Daoy (cell line): ENCODE measurements at places on chromosomes 6 and 20. TPM values are rescaled to one million over a fixed set of nuclear protein-coding genes. Genes with fewer than 3 reads are reported as not detected.
A peak's percentile ranks its signal among the peaks of the same experiment; 100 is the strongest.

- DNase-seq = no peak
These were observed 99.5 kb downstream of the PRDM1 start for GRCh38 chr6:106185615-106186014.

GRCh38 chr6:55937261-55937947, 62.0 kb upstream of the BMP5 start:
- no peak for DNase-seq

- no peak for DNase-seq
These were observed 201.5 kb downstream of the DTNBP1 start for GRCh38 chr6:15461127-15461944.

DNA sequence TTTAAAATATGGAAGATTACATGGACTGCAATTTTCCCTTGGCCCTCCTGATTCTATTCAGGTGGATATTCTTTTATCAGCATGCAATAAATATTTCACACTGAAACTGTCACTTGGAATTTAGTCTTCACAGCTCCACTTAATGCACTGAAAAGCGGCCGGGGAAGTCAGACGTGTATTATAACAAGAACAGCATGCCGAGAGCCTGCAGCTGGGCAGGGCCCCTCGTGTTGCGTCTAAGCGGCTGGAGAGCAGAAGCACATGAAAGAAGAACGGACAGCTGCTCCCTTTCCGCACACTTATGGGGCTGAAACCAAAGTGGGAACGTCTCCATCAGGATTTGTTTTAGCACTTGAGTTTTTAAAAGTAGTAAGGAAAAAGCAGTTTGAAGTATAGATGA, 57.2 kb downstream of the LYRM4 start:
- no peak for DNase-seq

- DNase-seq = no peak
These were observed 9.3 kb downstream of the BMP5 start for GRCh38 chr6:55866128-55866527.

DNA sequence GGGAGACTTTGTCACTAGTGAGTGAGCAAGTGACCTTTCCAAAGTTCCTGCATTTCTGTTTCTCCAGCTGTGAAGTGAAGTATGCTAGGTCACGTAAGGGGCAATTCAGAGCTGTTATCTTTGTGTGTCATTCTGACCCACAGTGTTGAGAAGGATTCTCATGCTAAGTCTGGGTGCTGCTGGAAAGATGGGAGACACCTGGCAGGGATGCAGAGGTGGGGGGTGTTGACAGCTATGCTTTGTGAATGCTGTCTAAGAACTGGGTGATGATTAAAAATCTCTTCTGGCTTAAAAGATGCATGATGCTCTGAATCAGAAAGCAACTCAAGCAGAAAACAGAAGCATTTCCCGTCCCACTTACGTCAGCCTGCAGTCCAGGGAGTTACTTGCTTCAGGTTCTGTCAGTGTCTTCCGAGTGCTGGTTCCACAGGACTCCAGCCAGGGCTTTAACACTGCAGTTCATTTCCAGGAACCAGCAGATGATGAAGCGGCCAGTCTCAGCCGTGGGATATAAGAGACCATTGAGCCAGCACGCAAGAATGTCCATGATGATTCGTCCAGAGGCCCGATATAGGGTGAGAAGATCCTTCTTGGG, 30.9 kb upstream of the ASXL1 start:
- peak; percentile 78 for DNase-seq

- DNase-seq = no peak
These were observed 17.5 kb downstream of the CITED2 start for GRCh38 chr6:139356924-139357323.

GRCh38 chr20:16955462-16955861, 207.3 kb downstream of the OTOR start:
- DNase-seq = no peak

The NKX2-2 gene
- 1.4 and 3.7 TPM in 2 replicates for total RNA-seq

The FAM209B gene
- total RNA-seq = not detected in 2 replicates
